ENCODE measurements at places on chromosomes 1 and 21.

DNA sequence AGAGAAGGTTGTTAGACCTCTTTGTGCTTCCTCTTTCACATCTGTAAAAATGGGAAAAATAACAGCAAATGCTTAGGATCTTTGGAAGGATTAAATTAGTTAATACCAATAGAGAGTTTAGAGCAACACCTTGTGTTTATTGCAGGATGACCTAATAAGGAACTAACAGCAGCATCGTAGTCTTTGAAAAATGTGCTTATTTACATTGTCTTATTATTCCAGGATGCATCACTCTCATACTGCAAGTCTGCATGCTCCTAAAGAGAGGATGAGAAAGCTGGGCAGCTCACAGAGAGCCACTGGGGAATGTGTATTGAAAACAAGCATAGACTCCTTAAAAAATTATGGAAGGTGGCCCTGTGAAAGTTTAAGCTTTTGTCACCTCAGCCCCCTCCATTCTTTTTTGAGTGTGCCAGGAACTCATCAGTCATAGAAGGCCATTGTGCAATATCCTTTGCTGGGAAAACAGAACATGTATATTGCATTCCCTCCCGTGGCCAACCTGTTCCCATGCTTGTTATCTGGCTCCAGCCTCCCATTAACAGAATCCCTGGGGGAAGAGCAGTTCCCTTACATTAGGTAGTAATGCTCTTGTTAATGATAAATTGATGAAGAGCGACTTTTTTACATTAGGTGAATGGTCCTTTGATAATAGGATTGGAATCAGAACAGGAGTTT, 180.7 kb downstream of the ZNF326 start:
- no peak for DNase-seq

DNA sequence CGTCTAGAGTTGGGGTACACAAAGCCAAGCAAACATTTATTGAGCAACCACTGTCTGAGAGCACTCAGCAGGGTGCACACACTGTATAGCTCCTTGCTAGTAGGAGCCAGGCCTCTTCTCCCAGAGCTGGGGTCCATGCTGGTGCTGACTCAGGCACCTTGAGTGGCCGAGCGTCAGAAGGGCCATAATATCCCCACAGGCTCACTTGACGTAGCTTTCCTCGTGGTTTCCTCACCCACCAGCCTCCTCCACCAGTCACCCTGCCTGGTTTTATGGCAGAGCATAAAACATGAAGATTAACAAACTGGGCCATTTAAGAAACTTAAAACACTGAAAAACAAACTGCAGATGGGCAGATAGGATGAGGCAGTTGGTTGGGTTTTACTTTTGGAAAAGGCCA, 361.5 kb downstream of the HHAT start:
- no peak for DNase-seq

DNA sequence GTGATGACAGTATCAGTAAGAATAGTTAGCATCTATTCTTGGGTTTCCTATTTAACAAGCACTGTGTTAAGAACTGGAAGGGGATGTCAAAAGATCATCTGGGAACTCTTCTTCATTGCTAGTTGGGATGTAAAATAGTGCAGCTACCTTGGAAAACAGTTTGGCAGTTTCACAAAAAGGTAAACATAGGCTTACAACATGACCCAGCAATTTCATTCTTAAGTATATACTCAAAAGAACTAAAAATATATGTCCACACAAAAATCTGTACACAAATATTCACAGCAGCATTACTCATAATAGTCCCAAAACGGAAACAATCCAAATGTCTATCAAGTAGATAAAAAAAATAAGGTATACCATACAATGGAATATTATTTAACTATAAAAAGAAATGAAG, 45.7 kb downstream of the DIPK1A start:
- no peak for DNase-seq

DNA sequence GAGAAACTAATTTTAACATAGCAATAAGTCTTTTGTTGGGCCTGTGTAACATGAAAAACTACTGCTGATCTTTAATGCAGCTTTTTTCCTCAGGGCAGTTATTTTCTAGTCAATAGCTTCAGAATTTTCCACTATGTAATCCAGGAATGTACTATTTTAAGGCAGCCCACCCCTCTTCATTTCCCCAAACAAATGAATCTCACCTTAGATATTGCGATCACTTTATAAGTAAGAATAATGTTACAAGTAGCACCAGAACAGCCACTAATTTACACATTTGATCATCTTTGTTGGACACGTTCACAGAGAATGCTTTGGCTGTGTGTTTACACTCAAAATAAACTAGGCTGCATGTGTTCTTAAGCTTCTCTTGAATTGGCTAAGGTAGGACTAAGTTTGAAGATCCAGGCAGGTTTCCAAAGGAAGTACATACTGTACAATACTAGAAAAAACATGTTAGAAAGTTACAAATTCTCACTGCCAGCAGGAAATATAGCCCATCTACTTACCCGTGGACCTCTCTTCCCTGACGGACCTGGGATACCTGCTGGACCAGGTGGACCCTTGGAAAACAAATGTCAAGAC, 41.7 kb downstream of the COL24A1 start:
- DNase-seq, result no peak

DNA sequence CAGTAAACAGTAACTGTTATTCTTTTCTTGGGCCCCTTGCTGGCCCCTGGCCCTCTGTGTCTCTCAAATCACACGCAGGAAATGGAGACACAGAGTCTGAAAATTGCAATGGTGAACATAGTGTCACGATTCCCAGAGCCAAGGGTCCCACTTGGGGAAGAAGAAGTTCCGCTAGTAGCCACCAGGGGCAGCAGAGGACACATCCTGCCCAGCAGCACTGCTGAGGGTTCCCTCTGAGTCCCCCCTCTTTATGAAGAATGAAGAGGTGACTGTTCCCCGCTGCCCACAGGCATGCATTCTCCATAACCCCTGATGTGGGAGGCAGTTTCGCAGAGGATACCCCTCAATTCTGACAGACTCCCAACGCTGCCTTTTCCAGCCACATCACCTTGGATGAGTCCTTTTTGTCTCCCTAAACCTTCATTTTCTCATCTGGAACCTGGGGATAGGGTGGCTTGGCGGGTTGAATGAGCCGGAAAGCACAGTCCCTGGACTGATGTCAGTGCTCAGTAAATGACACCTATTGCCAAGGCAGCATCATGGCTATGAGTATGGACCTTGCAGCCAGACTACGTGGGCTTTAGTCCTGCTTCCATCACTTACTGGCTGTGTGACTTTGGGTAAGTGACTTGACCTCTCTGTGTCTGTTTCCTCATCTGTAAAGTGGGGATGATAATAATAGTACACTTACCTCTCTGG, 238.0 kb upstream of the TMEM51 start:
- DNase-seq, result peak; percentile 6

- DNase-seq, result no peak
Observed at GRCh38 chr1:61131716-61132115, 49.4 kb downstream of the NFIA start.

GRCh38 chr1:207740207-207740606, 11.6 kb upstream of the CD46 start:
- no peak for DNase-seq

DNA sequence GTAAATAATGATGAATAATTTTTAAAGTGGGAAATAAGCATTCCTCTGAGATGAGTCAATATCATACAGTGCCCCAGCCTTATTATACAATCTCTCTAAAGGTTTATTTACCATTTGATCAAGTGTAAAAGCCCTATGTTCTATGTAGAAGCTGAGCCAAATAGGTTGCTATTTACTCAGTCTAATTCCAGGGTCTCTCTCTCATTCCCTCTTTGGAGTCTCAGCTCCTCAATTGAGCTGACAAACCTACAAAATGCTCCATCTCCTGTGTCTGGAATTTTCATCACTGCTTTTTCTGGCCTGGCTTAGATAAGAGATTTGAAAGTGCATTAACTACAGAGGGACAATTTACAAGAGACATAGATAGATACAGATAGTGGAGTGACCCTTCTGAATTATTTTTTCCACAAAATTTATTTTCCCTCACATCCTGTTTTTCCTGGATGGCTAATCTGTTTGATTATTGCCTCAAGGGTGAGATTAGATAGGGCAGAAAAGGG, 24.8 kb upstream of the USH2A start:
- no peak for DNase-seq

DNA sequence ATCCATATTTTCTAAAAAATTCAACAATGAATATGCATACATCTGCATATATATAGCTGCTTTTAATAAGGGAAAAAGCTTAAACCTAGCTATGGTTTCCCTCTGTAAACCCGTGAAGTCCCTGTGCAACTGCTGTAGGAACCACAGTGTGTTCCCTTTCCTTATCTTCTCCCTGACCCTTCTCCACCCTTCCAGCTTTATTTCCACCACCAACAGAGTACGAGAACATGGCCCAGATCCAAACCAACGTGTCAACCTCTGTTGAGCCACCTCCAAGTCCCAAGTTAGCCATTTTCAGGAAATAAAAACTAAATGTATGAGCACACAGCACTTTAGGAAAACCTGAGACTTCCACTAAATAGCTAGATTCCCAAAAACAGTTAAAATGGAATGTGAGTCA, 20.3 kb downstream of the SUSD4 start:
- DNase-seq, result no peak

DNA sequence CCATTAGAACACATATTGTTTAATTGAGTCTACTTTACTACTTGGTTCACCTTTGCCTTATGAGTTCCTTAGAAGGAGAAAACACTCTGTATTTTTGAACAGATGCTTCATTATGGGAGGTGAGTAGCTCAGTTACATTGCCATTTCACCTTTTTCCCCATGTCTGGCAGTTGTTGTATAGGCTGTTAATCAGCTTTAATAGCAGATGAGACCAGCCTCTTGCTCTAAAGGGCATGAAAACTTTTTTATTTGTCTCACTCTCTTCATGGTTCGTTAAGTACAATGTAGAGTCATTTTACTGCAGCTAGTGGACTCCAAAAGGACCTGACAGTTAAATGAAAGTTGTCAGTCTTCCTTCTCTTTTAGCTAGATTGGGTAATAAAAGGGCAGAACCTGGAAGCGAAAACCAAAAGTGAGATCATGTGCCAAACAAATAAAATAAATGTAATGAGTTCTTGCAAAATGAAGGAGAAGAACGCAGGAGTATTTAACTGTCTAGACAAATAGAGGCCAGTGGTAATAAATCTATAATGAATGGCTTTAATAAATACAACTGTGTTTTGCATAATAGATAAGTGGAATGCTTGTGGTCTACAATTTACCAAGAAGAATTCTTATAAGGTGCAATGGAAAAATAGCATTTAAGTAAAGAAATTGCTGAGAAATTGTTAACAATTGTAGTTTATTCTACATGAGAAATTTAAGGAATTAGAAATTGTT, 180.0 kb upstream of the NEGR1 start:
- no peak for DNase-seq

- no peak for DNase-seq
Observed at GRCh38 chr1:213669964-213670691, 317.6 kb upstream of the PROX1 start.

DNA sequence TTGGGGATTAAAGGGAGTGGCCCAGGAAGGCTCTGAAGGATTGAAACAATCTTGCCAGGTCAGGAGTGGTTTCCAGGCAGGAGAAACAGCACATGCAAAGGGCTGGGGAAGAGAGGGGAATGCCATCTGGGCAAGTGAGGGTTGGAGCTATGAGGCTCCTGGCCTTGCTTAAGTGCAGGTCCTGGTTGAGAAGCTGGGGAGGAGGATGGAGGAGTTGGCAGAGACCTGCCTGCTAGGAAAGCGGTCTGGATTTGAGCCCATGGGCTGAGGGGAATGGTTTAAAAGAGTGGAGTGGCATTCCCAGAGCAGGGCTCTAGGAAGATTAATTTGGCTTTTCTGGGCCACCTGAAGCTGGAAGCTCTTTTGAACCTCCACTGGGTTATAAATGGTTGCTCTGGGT, 9.2 kb downstream of the IGSF21 start:
- no peak for DNase-seq

DNA sequence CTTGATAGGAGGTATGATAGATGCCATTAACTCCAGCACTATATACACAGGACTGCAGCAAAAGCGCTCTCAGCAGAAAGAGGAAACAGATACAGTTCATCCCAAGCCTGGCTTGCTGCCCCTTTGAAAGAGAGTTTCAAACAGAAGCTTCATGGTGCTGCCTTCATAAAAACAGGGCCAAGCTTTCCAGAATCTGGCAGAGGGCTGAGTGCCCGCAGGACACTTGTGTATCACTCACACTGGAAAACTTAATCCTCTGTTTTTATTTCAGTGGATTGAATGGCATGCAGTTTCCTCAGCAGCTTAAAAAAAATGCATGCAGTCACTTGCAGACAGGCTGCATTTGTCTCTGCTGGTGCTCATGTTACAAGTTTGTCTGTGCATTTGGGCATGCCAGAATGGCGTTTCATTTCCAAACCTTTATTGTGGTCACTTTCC, 40.4 kb downstream of the KCNJ15 start:
- DNase-seq, result no peak

GRCh38 chr1:11501491-11501897, 22.5 kb downstream of the DISP3 start:
- no peak for DNase-seq

DNA sequence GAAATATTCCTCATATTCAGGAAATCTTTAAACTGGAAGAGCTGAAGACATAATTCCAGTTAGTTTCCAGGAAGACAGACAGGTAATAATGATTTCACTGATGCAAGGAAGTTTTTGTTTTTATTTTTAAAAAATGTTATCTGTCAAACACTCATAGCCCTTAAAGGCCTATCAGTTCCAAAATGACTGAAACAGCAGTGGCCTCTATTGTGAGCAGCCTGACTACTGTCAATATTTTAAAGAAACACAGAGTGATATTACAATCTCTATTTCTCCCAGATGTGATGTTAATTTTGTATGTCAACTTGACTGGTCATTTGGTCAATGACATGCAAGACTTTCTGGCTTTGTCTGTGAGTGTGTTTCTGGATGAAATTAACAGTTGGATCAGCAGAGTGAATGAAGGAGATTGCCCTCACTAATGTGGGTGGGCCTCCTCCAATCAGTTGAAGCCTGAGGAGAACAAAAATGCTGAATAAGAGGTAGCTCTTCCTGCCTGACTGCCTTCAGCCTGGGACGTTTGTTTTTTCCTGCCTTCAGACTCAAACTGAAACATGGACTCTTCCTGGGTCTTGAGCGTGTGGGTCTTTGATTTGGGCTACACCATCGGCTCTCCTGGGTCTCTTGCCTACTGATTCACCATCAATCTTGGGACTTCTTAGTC, 31.3 kb upstream of the SLC30A10 start:
- DNase-seq, result no peak

GRCh38 chr1:153347856-153348255, 785 bp downstream of the PGLYRP4 start:
- DNase-seq, result no peak
